ENCODE measurements at places on chromosomes 1 and 21.

DNA sequence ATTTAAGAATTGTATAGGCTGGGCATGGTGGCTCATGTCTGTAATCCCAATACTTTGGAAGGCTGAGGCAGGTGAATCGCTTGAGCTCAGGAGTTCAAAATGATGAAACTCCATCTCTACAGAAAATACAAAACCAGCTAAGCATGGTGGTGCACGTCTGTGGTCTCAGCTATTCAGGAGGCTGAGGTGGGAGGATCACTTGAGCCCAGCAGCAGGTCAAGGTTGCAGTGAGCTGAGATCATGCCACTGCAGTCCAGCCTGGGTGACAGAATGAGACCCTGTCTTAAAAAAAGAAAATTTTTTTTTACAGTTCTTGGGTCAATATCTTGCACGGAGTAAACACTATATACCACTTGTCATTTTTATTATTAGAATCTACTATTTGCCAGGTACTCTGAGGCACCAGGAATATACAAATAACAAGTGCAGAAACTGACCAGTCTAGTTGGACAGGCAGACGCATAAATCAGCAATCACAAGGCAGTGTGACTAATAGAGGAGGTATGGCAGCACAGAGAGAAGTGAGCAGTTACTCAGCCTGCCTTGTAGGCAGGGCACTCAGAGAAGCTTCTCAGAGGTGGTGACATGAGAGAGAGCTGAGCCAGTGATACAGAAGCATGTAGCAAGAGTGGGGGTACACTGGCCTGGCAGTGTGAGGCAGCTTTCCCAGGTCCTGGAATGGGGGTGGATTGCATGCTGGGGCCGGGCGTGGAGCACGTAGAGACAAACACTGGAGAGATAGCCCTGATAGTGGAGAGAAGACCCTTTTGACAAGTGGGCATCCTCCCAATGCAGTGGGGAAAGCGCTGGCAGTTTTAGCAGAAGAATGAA is 8.0 kb downstream of the PHLDA3 start:
- DNase-seq: peak; percentile 94

- no peak for DNase-seq
Observed at GRCh38 chr1:35481229-35481628, 76.0 kb downstream of the KIAA0319L start.

- DNase-seq: no peak
Observed at GRCh38 chr1:72431810-72432209, 149.5 kb upstream of the NEGR1 start.

DNA sequence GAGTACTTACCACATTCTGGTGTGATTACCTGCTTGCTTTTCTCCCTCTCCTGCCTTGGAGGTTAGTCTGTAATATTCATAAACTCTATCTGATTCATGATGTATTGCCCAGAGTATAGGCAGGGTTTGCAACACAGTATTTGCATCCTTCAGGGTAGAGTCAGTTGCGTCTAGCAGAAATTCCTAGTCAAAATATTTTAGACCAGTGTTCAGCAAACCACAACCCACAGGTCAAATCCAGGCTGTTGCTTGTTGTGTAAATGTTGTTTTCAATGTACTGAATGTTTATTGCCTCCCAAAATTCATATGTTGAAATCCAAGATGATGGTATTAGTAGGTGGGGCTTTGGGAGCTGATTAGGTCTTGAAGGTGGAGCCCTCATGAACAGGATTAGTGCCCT is 82.9 kb downstream of the NGF start:
- no peak for DNase-seq

DNA sequence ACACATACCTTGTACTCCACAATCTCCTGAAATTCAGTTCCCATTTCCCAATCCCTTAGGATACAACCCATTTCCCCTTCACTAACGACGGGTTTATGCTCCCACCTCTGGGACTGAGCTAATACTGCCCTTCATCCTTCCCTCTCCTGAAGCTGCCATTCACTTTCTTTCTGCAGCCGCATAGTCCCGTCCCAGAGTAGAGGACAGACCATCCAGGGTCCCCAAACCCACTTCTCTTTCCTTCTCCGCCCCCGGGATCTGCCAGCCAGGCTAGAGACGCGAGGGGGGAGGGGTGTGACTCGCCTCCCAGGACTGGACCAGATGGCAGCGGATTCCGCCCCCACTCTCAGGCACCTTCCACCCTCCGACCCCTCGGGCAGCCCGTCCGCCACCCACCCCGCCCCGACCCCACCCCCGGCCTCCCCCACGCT is 679 bp downstream of the ABL2 start:
- DNase-seq: no peak

DNA sequence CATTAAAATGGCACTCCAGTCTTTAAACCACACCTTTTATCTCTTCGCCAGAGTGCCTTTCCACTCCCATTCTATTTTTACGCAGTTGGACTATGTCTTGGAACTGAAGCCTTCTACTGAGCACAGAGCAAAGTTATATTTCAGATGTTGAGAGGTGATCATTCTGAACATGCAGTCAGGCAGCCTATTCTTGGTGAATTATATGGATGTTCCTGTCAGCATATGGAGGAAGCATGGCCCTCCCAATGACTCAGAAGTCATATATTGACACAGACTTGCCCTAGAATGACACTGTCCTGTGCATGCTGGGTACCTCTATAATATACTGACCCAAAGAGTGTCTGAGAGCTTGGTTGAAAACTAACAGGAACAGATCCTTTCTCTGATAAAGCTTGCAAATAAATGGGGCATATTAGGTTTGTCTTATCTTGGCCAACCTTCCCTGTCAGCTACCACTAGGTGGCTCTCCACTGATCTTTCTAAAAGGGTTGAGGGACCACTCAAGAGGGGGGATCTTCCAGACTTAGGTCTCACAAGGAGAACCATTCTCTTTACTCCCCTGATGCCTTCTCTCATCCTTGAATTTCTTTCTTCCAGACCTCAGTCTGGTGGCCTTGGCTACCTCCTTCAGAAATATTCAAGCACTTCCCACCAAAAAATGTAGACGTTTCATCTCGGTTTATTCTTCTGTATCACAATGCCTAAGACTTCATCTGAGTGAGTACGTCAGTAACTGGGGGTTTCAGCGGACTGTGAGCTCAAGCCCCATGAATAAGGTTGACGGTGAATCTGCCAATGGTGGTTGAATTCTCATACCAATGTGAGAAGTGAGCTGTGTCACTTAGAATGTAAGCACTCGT is 11.8 kb upstream of the ALG14 start:
- DNase-seq: no peak

DNA sequence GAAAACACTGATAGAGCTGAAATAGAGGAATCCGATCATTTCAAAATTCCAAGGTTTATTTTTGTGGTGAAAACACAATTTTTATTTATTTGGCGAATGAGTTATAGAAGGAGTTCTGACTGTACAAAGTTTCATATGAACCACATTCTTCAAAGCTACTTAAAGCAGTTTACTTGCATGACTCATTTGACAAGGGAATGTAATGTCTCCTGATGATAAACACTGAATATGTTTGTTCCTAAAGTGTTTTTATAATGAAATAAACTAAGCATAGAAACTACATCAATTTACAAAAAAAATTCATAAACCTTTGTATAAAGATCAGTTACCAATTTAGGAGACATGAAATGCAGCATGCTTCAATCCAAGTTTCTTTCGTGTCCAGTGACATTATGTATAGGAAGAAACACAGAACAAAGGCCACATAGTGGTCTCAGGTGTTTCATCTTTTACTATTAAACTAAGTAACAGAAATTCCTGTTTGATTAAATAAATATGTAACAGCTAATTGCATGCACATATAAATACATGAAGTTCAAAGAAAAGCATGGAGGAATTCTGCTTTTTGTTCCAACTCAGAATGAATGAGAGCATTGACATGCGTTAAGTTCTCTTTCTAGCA is 2.5 kb downstream of the PRKACB start:
- DNase-seq: no peak

DNA sequence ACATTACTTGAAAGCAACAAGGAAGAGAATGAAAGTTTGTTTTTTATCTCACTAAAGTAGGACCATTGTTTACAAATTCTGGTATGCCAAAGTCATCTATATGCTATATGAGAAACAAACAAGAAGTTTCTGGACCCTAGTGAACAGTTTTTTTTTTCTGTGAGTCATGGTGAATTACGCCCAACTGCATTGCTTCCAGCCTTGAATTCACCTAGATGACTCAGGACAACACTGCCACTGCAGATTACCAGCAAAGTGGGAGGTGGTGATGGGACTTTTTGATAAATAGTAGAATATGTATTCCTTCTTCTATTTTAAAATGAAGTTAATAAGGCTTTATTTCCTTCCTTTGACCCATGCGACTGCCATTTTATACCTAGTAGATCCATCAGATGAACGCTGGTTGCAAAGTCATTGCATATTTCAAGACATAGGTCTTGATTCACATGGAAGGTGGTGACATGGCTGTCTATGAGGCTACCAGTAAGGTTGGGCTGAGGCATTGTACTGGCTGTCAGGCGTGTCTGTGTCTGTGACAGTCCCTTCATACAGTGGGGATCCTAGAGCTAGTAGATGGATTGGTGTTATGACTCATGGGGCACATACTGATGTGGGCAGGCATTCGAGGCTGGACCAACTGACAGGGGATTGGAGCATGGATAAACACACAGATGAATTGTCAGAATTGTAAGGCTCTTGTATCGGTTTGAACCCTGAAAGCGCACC is 49.1 kb upstream of the APOBEC4 start:
- DNase-seq: no peak

DNA sequence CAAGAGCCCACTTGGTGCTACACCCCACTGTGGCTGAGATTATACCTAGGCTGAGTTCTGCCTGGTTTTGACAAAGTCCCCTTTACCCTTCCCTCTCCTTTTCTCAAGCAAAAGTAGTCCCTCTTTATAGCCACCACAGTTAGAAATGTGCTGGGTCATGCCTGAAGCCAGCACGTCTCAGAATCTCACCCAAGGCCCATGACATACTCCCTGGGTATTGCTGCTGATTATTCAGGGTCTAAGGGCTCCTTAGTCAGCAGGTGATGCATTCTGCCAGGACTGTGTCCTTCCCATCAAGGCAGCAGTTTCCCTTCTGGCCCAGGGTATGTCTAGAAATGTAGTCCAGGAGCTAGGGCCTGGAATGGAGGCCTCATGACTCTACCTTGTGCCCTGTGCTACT is 67.3 kb upstream of the COX20 start:
- no peak for DNase-seq

- DNase-seq: no peak
Observed at GRCh38 chr1:55773211-55773940, 558.2 kb upstream of the USP24 start.

DNA sequence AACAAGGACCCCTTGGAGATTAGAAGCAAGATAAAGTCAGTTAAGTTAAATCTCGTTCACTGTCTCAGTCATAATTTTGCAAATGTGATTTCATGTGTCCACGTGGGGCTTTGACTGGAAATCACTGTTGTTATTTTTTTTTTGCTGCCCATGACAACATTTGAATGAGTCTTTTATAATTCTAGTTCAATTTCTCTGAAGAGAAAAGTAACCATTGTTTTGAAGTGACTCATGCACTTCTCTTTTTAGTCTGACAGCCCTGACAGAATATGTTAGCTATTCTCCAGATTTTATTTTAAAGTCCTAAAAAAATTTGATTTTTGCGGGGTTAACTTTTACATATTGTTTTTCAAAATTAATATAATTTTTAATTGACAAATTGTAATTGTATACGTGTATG is 30.7 kb upstream of the NLRP3 start:
- DNase-seq: no peak

DNA sequence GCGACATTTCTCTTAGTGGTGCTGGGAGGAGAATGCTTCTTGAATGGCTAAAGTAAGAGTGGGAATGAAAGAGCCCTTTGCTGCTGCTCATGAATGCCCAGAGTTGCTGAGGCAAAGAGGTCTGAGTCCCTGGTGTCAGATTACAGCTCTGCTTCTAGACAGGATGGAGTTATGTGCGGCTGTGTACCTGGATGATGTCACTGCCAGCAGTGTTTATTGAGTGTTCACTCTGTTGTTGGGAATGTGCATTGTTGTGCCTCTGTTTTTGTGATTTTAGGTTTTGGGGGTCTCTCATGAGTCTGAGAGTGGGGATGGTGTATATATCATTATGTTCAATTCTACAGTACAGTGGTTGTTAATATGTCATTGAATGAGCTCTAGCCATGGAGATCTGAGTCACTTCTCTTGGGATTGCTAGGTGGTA is 2.7 kb downstream of the CDC14A start:
- DNase-seq: no peak

DNA sequence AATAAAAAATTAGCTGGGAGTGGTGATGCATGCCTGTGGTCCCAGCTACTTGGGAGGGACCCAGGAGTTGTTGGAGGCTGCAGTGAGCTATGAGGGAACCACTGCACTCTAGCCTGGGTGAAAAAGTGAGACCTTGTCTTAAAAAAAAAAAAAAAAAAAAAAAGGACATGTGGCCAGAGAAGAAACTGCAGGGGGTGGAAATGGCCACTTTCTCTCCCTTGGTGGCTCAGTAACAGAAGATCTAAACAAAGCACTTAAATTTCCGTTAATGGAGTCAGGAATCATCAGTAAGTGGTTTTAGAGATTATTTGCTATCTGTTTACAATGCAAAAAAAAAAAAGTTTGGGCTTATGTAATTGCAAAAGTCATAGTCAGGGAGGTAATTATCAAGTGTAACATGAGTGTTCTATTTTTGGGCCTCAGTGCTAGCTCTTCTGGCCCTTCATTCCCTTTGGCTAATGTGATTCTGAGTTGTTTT is 19.3 kb upstream of the OPRD1 start:
- DNase-seq: no peak

- no peak for DNase-seq
Observed at GRCh38 chr1:212987702-212988322, 27.9 kb downstream of the ANGEL2 start.

DNA sequence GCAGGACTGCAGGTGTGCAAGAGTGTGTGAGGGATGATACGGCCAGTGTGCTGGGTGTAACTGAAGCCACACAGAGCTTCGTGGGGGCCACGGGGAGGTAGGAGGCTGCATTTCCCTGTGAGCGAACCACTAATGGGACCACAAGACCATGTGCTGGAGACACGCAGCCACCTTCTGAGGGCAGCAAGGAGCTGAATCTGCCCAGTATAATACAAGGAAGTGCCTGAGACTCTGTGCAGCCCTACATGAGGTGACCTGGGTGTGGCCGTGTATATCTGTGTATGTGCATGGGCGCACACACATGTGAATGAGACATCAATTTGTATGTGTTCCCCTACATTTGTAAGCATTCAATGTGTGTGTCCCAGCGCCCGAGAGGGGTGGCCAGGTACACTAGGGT is 50.8 kb downstream of the CHD5 start:
- no peak for DNase-seq

- no peak for DNase-seq
Observed at GRCh38 chr1:160855181-160855981, 7.3 kb downstream of the CD244 start.

Data from GOT3 (cell line).